ENCODE measurements at places on chromosomes 5 and 9.

GRCh38 chr9:135156525-135157510 lies 69.3 kb downstream of the OLFM1 start:
- DNase-seq: no peak

DNA sequence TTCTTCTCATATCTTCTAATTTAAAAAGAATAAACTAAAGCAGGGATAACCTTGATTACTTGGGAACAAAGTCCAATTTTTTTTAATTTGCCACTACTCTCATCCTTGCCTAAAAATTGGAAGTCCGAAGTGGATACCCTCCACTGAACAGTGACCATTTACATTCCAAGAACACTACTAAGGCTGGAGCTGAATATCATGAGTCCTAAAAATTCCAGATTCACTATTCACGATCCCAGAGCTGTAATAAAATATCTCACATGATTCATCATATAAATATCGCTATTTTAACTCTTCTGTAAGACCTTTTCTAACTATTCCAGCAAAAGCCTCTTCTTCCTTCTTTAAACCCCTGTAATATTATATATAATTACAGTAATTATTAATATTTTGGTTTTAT lies 57.4 kb downstream of the ATPSCKMT start:
- DNase-seq: no peak

DNA sequence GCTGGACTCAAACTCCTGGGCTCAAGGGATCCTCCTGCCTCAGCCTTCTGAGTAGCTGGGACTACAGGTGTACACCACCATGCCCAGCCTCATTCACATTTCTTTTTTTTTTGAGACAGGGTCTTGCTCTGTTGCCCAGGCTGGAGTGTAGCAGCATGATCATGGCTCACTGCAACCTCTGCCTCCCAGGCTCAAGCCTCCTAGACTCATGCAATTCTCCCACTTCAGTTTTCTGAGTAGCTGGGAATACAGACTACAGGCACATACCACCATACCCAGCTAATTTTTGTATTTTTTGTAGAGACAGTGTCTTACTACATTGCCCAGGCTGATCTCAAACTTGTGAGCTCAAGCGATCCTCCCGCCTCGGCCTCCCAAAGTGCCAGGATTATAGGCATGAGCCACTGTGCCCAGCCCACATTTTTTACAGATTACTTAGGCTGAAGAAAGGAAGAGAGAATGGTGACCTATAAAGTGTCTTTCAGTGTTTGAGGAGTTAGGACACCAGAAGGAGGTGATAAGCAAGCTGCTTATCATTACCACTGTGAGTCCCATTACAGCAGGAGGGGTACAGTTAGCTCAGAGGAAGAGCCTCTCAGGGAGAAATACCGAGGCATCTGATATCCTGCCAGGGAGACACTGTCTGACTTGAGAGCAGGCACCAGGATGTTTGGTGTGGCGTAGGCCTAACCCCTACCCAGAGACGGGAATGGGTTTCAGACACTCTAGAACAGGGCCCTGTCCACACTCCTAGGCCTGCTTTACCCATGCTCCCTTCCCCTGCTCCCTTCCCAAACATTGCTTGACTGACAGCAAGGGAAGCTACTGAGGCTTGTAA lies 9.7 kb downstream of the FAXDC2 start:
- DNase-seq: no peak

DNA sequence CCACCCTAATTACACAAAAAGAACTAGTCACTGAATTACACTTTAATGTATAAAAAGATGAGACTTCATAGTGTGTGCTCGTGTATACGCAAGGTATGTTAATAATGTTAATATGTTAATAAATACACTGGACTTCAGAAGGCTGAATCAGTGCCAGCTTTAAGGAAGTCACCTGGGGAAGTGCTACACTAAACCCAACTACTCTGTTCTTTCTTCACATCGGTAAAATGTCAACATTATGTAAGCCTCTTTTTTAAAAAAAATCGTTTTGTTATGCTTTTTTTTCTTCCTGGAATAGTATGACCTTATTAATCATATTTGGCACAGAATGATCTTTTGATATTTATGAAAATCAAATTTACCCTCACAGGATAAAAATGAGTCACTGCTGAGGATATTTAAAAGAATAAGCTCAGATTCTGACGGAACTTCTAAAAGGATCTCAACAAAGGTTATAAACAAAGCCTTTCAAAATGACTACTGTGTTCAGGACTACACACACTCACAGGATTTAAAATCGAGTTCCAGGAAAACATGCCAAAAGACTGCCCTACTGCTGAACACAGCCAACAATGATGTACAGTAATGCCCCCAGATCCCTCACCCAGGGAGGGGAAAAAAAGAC lies 75.9 kb downstream of the AUH start:
- no peak for DNase-seq

- DNase-seq: no peak
Measured at GRCh38 chr5:55821731-55822512, 29.2 kb upstream of the IL31RA start.

- no peak for DNase-seq
Measured at GRCh38 chr5:138938526-138938925, 63.4 kb upstream of the LRRTM2 start.

GRCh38 chr5:179288809-179289185 lies 56.5 kb downstream of the ADAMTS2 start:
- no peak for DNase-seq

- DNase-seq: peak; percentile 49
Measured at GRCh38 chr5:151406322-151406947, 41.0 kb upstream of the SLC36A1 start.

DNA sequence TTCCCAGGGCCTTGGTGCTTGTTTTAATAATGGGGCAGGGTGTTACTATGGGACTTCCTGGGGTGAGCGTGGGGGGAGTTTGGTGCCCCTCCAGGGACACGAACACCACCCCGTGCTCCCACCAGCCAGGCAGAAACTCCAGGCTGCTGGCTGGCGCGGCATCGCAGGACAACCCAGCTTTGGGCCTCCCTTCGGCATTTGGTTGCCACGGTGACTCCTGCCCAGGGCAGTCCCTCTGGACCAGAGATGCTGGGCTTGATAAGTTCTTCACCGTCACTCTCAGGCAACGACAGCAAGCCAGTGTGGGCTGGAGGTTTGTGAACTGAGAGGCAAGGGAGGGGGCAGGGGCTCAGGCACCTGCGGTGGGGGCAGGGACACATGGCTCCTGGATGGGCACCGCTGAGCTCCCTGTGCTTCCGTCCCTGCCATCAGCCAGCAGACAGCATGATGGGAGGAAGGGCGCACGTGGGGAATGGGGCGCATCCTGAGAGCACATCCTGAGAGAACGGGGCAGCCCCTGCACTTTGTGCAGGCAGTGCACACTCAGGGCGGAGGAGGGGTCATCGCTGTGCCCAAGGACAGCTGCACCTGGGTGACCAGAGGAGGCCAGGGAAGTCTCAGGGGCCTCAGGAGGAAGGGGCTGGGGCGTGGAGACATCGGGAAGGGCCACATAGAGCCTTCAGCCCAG lies 116.4 kb downstream of the RXRA start:
- no peak for DNase-seq

- DNase-seq: no peak
Measured at GRCh38 chr5:53962306-53962705, 348.1 kb downstream of the ARL15 start.

DNA sequence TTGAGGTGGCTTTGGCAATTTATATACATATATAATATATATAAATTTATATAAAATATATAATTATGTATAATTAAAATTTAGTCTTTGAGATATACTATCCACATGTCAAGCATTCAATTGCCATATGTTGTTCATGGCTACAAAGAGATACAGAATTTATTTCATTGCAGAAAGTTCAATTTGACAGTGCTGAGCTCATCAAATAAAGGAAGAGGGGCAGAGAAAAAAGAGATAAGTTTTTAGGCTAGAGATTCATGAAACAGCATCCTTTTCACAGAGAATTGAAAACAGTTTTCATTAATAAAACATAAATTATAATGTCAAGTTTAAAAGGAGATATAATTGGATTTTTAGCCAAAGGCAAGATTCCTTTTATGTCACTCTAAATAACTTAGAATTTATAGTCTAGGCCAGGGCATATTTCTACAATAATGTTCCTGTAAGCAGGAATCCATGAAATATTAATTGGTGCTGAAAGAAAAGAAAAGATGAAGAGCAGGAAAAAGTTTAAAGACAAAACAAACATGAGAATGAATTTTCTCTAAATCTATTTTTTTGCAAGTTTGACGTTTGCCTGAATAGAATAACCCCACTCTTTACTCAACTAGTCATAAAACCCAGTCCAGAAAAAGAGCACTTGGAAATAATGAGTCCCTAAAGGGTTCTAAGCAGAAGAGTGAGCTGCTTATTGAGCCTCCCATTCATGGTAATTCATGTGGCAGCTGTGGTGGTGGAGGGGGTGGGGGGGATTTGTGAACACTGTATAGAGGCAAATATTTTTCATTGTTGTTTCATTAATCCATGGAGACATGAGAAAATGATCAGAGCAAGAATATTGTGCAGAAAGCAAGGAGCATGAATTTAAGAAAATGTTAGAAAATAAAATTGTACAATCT lies 1279.5 kb downstream of the CDH12 start:
- no peak for DNase-seq

GRCh38 chr5:14125262-14125661 lies 17.9 kb upstream of the TRIO start:
- no peak for DNase-seq

GRCh38 chr5:39441838-39442237 lies 17.1 kb upstream of the DAB2 start:
- no peak for DNase-seq

DNA sequence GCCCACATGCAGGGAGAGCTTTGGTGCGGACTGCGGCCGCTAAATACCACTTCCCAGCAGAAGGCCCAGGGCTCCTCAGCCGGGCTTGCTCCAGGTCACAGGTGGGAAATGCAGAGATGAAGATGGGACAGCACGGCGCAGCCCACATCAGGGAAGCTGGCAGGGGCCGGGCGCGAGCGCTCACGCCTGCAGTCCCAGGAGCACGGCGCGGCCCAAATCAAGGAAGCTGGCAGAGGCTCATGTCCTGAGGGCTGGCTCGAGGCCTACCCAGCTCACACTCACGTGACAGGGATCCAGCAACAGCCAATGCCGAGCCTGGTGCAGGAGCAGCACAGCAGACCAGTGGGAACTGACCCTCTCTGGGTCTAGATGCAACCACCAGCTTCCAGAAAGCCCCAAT lies 16.3 kb downstream of the LPCAT1 start:
- no peak for DNase-seq

DNA sequence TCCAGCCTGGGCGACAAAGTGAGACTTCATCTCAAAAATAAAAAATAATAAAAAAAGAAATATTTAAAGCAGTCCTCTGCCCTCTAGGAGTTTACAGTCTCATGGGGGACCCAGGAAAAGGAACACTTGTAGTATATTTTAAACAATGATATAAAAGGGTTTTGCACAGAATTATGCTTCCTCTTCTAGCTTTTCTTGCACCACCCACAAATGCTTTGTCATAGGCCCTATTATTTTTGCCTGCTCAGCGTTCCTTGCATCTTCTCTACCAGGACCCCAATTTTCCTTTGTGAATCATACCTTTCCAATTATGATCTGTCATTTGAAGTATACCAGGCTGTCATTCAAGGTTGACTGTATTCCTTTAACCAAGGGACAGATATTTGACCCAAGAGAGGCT lies 164.8 kb upstream of the CDKN2B start:
- DNase-seq: no peak

- DNase-seq: no peak
Measured at GRCh38 chr5:135040333-135041144, 6.5 kb upstream of the PITX1 start.

DNA sequence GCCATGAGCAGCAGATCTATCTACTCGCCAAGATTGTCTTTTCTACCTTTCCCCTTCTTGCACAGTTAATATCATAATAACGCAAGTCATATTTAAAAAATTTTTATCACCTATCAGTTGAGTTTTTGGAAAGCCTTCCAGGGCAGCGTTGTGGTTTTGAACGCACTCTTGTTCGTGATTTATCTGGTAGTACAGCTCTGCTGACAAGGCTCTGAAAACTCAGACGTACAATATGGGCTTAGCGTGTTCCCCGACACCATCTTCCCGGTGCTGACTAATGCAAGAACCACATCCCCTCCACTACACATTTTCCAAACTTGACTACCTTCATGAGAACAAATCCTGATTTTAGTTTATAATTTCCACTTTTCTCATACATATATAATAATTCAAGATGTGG lies 1.6 kb upstream of the NFIL3 start:
- no peak for DNase-seq

DNA sequence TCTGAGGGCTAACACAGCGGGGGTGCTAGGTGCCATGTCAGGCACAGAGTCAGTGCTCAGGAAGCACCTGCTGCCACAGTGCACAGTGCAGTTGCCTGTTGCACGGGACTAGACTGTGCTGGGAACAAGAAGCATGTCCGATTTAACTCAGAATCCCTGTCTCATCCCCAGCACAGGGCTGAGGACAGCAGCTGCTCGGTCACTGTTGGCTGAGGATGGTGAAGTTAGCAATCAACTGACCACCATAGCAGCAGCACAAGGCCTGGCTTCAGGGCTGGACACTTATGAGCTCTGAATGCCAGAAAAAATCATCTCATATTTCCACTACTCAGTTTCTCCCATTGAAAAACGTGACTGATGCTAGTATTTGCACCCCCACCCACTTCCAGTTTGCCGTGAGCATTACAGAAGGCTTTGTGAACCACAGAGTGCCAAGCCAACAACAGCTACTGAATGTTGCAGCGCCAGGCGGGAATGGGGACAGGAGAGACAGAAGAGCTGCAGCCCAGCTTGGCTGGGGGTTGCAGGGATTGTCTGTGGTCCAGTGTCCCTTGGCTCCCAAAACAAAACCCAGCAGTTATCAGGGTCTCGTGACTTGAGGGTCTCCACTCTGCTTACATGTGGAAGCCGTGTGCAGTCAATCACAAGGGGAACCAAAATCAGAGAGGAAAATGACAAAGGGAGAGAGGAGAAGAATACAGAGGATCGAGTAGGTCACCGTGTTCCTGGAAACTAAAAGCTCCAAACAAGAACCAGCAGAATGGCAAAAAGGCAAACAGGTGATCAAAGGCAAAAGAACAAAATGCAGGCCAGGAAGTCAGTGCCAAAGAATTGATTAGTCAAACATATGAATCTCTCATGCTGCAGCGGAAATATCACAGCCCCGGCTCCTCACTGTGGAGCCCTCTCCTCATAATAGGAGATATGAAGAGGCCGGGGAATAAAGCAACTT lies 155.6 kb downstream of the CRB2 start:
- no peak for DNase-seq

DNA sequence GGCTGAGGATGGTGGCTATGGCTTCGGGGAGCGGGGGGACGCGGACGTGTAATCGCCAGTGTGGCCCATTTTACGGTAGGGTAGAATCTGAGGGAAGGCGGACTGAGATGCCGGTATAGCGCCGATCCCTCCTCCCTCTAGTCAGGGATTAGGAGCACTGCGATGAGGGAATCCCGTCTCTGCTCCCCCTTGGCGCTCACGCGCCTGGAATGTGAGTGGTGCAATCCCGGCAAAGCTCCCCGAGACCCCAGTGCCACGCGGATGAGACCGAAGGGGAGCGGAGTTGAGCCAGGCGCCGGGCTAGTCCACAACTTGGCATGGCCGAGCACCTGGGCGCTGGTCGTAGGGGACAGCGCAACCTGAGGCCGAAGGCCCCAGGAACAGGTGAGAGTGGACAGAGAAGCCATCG lies 2.2 kb downstream of the NPR3 start:
- DNase-seq: no peak

- no peak for DNase-seq
Measured at GRCh38 chr9:68851657-68852056, 146.6 kb downstream of the PIP5K1B start.

GRCh38 chr5:10604975-10605374 lies 41.1 kb downstream of the ANKRD33B start:
- DNase-seq: no peak

- DNase-seq: no peak
Measured at GRCh38 chr9:124863371-124863871, 1.5 kb downstream of the ARPC5L start.

Measured in SHP77 (cell line).